Right forelimb (tissue), 1 donor: ENCODE measurements at places on chromosomes 5 and 9.

DNA sequence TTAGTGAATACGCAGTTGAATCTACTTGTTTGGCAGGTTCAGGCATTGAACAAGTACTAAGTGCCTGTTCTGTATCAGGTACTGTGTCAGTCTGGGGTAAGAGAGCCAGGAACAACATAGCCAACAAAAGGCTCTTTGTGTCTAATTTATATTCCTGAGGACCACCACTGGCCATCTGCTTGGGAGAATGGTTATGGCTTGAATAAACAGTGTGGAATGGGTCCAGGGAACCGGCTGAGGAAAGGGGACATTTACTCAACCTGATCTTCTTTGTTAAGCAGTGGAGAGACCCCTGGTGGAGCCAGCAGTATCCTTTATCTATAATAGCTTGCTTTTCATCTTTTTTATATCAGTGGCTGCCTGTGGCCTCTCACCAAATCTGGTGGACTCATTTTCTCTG is 38.6 kb downstream of the EXOSC2 start:
- no peak for DNase-seq

- DNase-seq = peak; percentile 59
Observed at GRCh38 chr9:91043056-91043810, 241.6 kb downstream of the SYK start.

GRCh38 chr5:43997647-43998272 is 391.5 kb downstream of the FGF10 start:
- no peak for DNase-seq

DNA sequence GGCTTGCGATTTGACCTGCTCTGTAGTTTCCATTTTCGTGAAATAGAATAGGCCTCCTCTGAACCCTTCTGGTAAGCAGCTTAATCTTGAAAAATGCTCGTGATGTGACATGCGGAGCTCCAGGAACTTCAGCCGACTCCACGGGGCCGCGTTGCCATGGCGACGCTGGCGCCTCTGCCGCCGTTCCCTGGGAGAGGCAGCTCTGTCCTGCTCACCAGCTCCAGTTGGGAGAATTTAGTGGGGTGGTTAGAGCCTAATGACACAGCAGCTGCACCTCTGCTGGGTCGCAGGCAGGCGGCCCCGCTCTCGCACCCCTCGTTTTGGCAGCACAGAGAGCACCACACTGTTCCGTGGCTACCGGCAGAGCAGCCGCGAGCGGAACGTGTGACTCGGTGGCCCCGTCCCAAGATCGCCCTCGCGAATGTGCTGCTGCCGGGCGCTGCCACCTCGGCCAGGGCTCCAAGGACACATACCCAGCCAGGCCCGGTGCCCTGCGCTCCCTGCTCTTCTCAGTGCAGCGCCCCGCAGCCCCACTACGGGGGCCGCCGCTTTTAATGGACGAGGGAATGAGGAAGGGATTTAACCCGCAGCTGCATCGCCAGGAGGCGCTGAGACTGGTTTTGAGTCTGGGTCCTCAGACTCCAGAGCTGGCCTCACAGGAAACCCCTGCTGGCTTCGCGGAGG is 131.2 kb upstream of the LMX1B start:
- DNase-seq = peak; percentile 86

DNA sequence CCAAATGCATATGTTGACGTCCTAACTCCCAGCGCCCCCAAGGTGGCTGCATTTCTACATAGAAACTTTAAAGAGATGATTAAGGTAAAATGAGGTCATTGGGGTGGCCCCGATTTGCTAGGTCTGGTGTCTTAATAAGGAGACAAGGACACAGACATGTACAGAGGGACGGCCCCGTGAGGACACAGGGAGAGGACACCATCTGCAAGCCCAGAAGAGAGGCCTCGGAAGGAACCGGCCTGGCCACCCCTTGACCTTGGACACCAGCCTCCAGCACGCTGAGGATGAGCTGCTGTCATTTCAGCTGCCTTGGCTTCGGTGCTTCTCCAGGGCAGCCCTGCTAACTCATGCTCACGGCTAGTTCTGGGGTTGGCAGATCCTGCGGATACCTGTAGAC is 73.2 kb downstream of the MRPL36 start:
- peak; percentile 16 for DNase-seq

DNA sequence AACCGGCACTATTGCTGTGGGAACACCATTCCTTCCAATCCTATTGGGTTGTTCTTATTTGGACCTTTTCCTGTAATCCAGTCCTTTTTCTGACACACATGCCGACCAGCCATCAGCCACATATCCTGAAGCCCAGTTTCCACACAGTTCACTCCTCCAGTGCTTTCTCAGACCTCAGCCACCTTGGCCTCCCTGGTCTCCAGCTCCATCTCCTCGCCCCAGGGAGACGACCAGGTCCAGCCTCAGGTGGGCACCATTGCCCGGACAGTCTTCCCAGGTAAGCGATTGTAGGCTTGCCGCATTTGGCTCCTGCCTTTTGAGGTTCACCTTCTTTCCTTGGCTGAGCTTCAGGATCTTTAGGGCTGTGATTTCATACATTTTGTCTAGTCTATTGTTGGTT is 15.2 kb upstream of the TERT start:
- DNase-seq = no peak

GRCh38 chr9:99307851-99308250 is 85.8 kb downstream of the SEC61B start:
- DNase-seq = no peak

GRCh38 chr5:138503487-138504270 is 38.4 kb downstream of the EGR1 start:
- peak; percentile 65 for DNase-seq

- no peak for DNase-seq
Observed at GRCh38 chr5:141518618-141519015, 29.7 kb downstream of the PCDHGC5 start.

GRCh38 chr5:1216918-1217295 is 8.3 kb upstream of the SLC6A18 start:
- DNase-seq = no peak

DNA sequence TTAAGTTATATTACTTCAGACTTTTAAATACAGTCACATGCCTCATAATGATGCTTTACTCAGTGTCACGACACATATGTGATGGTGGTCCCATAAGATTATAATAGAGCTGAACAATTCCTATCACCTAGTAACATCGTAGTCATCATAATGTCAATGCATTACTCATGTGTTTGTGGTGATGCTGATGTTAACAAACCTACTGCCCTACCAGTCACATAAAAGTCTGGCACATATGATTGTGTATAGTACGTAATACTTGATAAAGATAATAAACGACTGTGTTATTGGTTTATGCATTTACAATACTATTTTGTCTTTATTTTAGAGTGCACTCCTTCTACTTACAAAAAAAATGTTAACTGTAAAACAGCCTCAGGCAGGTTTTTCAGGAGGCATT is 103.7 kb downstream of the PAM start:
- no peak for DNase-seq

DNA sequence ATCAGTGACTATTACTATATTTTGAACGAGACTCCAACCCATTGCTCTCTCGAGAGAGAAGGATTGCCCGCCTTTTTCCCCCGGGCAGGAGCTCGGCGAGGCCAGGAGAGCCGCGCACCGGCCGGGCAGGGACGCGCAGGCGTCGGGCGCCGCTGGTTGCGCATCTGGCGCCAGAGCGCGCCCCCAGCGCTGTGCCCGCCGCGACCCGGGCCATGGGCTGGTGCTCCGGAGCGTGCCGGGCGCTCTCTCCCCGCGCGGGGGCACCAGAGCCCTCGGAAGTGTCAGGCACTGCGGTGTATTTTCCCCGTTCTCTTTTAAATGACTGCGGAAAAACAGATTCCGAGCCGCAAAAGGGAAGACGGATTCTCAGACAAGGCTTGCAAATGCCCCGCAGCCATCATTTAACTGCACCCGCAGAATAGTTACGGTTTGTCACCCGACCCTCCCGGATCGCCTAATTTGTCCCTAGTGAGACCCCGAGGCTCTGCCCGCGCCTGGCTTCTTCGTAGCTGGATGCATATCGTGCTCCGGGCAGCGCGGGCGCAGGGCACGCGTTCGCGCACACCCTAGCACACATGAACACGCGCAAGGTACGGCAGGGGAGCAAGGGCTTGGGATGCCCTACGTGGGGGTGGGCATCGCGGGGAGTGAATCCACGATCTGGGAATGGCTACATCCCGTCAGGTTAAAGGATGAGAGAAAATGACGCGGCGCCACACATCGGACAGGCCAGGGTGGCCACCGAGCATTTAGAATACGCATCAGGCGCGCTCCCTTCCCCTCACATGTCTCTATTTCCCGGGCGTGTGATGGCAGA is 1.1 kb upstream of the NTRK2 start:
- peak; percentile 91 for DNase-seq

- no peak for DNase-seq
Observed at GRCh38 chr9:117434566-117434965, 19.7 kb upstream of the ASTN2 start.

- no peak for DNase-seq
Observed at GRCh38 chr9:135888766-135889394, 18.5 kb downstream of the CAMSAP1 start.

DNA sequence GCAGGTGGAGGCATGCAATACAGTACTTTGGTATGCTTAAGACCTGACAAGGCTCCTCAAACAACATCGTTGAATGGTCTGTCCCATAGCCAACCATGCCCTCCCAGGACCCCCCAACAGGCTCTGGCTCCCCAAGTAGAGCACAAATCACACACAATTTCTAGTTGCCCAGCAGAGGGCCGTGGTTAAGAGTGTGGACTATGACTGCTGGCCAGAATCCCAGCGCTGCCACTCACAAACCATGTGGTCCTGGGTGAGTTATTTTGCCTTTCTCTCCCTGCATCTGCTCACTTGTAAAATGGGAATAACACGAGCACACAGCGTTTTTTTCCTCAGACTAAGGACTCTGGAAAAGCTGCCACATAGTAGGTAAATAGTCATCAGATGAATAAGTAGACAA is 6.5 kb downstream of the CKMT2 start:
- no peak for DNase-seq

DNA sequence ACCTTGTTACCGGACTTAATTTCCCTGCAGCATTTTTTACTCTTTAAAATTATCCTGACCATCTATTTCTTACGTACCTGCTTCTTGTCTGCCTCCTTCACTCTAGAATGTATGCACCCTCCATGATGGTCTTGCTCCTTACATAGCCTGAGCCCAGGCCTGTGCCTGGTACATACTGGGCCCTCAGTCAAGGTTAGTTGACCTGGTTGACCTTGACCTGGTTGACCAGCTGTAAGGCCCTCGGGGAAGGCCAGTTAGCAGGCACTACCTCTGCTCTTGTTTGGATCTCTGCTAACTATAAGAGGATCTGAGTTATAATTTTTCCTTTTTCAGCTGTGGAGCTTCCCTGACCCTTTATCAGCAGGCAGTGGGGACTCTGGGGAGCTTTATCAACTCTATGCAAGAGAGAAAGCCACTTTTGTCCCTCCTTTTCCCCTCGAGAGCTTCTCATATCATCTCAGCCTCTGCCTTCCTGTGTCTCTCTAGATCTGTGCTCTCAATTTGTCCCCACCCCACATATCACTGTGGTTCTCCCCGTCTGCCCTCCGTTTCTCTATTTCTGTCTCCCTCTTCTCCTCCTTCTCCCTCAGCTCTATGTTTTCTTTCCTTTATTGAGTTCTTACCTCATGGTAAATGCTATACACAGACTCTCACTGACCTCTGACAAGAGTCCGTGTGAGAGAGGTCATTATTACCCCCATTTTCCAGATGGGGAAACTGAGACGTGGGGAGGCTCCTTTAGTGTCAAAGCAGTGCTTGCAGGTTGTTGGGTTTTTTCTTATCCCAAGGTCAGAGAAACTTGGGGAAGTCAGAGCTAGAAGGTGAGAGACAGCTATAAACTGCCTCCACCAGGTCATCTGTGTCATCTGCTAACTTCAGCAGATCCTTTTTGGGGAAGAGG is 28.6 kb downstream of the SPRY4 start:
- DNase-seq = no peak

- no peak for DNase-seq
Observed at GRCh38 chr5:110840347-110840960, 101.6 kb downstream of the SLC25A46 start.

GRCh38 chr9:86591472-86591871 is 237.3 kb upstream of the TUT7 start:
- DNase-seq = no peak

- no peak for DNase-seq
Observed at GRCh38 chr5:106399391-106399790, 1271.3 kb downstream of the EFNA5 start.

- DNase-seq = no peak
Observed at GRCh38 chr5:150293091-150293941, 3.7 kb upstream of the CAMK2A start.

DNA sequence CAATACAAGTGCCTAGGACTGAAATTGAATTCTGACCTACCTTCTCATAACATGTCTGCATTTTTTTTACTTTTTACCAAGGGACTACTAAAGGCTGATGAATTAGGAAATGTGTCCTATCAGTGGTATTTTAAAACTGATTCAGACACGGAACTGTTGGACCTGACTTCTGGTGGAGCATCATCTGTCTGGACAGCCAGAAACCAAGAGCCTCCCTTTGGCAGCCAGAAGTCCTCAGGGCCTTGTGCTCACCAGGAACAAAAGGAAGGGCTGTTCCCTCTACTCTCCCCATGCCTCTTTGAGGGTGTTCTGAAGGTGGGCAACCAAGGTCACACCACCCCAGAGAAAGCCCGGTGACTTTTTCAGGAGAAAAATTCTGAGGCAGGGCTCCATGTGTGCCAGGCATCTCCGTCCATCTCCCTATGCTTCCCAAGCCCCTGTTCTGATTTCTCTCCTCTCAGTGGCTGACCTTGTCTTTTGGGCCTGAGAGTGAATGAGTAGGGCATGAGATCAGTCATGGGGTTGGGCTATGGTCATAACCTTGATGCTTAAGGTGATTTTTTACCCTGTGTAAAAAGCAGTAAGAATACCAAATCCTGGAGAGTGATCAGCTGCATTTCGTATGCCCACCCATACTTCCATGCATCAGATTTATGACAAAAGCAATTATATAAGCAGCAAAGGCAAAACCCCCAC is 143.7 kb downstream of the SCAMP1 start:
- no peak for DNase-seq

- DNase-seq = peak; percentile 66
Observed at GRCh38 chr9:121261107-121261460, 6.9 kb upstream of the GSN start.

DNA sequence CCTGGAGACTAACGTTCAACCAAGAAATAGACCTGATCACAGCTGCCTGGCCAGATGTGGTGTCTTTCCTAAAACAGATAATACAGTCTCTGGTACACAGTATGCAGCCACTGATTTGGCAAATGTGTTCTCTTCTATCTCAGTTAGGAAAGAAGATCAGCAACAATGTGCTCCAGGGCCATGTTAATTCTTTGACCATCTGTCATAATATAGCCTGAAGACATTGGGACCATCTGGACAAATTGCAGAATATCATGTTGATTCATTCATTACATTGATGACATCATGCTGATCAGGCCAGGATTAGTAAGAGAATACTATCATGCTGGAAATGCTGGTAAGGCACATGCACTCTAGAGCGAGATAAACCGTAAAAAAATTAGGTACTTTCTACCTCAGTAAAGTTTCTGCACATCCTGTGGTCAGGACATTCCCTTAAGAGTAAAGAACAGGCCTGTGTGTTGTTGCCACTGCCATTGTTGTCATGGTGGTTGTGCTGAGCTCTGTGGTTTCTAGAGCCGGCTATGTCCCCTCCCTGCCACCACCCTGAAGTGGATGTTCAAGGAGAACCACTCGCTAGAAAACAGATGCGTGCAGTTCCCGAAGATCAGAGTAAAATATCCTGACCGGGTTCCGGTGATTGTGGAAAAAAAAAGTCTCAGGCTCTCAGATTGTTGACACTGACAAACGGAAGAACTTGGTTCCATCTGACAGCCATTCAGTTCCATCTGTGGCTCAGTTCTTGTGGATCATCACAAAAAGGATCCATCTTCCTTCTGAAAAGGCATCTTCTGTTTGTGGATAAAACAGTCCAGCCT is 6.4 kb upstream of the JMY start:
- no peak for DNase-seq
